ENCODE measurements at places on chromosomes 4 and X.

GRCh38 chr4:85774489-85774888, 299.5 kb downstream of the ARHGAP24 start:
- no peak for DNase-seq

GRCh38 chrX:153537080-153537479, 19.6 kb downstream of the ATP2B3 start:
- DNase-seq = no peak

- peak; percentile 78 for DNase-seq
These were observed 23.6 kb upstream of the TBC1D14 start for GRCh38 chr4:6885953-6886557.

- DNase-seq = no peak
These were observed 113.0 kb downstream of the DHRSX start for GRCh38 chrX:2387614-2388239.

- DNase-seq = no peak
These were observed 494.6 kb upstream of the ATOH1 start for GRCh38 chr4:93334003-93334402.

DNA sequence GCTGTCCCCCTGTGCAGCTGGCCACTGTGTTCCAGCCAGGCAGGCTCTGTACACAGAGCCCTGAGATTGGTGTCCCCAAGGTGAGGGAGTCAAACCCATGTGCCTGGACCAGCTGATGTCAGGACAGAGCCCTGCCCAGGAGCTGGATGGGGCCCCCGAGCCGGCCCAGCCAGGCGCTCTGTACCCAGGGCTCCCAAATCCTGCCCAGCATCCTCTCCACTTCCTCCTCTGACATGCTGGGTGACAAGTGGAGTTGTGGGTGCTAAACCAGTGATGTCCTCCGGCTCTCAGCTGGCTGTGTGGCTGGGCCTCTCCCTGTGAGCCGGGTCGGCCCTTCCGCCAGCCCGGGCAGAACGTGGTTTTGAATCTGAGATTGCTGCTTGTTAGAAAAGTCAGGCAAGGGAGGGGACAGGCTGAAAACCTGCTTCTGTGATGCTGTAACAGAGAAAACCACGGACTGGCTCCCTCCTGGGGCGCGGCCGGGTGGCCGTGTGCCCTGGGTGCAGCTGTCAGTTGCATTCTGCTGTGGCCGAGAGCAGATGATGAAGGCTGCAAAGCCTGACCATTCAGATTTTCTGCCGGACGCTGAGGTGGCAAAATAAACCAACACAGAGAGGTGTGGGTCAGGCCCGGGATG, 7.9 kb upstream of the CPLX1 start:
- DNase-seq = no peak

- DNase-seq = no peak
These were observed 146.8 kb upstream of the NALF2 start for GRCh38 chrX:69357317-69357716.

- no peak for DNase-seq
These were observed 49.1 kb upstream of the RBPJ start for GRCh38 chr4:26271703-26272102.

- DNase-seq = no peak
These were observed 257.1 kb downstream of the BCOR start for GRCh38 chrX:39840581-39841093.

GRCh38 chr4:80266902-80267380, 477 bp downstream of the FGF5 start:
- no peak for DNase-seq

GRCh38 chr4:185787926-185788679, 23.9 kb downstream of the SORBS2 start:
- no peak for DNase-seq

- peak; percentile 12 for DNase-seq
These were observed 143.1 kb downstream of the ARSF start for GRCh38 chrX:3184176-3184930.

DNA sequence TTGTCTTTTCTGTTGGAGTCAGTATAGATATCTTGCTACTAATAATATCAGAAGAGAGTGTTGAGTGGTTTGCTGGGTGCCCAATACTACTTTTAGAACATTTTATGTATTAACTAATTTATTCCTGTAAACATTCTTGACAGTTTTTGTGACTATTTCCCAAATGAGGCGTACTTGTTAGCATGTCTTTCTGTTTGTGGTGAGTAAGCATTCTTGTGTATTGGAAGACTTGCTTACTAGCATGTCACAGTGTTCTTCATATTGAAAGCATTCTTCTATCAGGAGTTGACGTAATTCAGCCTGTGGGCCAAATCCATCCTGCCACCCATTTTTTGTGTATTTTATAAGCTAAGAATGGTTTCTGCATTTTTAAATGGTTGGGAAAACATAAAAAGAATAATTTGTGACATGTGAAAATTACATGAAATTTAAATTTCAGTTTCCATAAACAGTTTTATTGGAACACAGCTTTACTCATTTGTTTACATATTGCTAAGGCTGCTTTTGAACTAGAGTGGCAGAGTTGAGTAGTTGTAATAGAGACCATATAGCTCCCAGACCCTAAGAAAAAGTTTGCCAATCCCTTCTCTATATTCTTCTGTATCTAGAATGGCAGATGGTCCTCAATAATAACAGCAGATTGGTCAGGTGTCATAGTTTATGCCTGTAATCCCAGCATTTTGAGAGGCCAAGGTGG, 20.4 kb downstream of the REPS2 start:
- no peak for DNase-seq

- DNase-seq = no peak
These were observed 65.8 kb upstream of the GPR78 start for GRCh38 chr4:8514391-8514790.

DNA sequence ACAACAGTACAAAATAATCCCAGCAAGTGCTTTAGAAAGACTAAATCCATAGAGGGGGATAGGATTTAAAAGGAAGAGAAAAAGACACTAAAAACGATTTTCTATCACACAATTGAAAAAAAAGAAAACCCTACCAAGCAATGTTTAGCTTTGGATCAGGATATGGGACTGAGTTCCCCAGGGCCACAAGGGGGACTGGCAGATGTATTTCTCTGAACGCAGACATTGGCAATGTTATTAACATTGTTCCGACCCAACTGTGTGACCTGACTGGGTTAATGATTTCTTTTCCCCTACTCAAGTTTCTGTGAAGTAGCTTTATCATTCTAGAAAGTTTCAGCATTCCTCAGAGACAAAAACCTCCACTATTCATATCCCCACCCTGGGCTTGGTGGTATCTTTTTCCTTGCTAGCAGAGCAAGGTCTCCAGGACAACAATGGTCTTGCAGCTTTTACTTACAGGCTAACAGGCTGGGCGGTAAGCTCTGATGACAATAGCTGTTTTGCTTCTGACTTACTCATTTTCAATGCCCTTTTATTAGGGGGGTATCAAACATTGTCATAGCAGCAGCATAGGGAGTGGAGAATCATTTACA, 25.8 kb downstream of the SLC7A11 start:
- no peak for DNase-seq

DNA sequence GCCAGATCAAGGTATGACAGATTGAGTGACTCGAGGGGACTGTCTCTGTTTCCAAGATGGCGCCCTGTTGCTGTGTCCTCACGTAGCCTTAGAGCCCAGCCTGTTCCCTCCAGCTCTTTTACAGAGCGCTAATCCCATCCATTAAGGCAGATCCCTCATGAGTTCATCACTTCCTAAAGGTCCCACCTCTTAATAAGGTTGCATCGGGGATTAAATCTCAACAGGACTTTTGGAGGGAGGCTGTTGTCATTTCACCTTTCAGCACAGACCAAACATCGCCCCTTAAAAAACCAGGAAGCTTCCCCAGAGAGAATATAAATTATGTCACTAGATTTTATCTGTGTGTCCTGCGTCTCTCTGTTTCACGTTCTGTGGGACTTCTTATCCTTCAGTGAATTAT, 32.6 kb upstream of the DHRSX start:
- DNase-seq = no peak

- DNase-seq = no peak
These were observed 869.4 kb upstream of the FRG1 start for GRCh38 chr4:189071241-189071640.

GRCh38 chr4:100286636-100287035, 96.4 kb upstream of the DDIT4L start:
- no peak for DNase-seq

- DNase-seq = no peak
These were observed 10.7 kb downstream of the SEPTIN6 start for GRCh38 chrX:119682019-119682989.

DNA sequence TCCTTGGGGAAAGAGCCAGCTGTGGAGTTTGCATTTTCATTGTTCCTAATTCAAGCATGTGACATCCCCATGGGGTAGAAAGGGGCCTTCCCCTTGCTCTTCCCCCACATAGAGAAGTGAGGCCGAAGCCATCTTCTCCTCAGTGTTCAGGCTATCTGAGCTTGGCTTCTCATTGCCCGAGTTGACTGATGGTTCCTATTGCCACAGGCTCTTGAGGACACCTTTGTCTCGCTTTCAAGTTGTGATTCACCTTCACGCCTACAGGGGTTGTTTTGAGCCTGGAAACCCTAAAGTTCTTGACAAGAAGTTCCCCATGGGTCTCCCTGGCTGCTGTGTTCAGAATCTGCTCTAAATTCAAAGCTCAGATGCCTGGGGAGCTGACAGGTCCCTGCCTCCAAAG, 25.0 kb downstream of the CCNQ start:
- DNase-seq = no peak

DNA sequence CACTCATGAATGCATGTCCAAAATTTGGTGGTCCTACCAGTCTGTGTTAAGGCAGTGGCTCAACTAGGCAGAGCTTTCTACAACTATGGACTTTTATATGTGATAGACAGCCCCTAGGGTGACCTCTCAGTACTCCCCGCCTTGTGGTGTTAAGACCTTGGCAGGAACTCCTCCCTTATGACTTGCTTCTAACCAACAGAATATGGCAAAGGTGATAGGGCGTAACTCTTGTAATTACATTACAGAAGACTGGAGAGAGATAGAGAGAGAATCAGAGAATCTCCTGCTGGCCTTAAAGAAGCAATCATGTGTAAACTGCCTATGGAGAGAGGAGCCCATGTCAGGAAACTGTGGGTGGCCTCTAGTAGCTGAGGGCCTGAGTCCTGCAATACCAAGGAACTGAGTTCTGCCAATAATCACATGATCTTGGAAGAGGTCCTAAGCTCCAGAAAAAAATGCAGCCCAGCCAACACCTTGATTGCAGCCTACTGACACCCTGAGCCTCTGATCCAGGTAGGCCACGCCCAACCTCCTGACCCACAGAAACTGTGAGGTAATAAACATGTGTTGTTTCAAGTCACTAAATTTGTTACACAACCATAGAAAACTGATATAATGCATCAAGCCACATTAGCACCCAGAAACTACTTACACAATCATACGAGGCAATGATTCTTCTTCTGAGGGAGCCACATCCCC, 68.9 kb downstream of the INPP4B start:
- DNase-seq = no peak

DNA sequence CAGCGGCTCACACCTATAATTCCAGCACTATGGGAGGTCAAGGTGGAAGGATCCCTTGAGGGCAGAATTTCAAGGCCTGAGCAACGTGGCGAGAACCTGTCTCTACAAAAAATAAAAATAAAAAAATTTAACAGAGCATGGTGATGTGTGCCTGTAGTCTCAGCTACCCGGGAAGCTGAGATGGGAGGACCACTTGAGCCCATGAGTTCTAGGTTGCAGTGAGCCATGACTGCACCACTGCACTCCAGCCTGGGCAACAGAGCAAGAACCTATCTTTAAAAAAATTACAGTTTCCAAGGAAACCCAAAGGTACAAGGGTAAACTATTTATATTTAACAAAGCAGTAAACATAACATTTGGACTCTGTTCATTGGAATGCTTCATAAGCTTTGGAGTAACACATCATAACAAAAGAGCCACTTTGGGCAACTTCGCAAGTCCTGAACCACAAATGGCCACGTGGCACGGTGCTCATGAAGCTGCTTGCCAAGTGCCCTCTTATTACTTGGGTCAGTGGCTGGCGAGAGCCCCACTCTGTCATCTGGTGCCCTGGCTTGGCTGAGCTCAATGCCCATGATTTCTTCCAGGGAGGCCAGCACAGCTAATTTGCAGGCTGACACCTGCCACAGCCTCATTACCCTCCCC, 165.6 kb downstream of the SH3KBP1 start:
- no peak for DNase-seq

- no peak for DNase-seq
These were observed 337.3 kb upstream of the HS3ST1 start for GRCh38 chr4:11765849-11766453.

DNA sequence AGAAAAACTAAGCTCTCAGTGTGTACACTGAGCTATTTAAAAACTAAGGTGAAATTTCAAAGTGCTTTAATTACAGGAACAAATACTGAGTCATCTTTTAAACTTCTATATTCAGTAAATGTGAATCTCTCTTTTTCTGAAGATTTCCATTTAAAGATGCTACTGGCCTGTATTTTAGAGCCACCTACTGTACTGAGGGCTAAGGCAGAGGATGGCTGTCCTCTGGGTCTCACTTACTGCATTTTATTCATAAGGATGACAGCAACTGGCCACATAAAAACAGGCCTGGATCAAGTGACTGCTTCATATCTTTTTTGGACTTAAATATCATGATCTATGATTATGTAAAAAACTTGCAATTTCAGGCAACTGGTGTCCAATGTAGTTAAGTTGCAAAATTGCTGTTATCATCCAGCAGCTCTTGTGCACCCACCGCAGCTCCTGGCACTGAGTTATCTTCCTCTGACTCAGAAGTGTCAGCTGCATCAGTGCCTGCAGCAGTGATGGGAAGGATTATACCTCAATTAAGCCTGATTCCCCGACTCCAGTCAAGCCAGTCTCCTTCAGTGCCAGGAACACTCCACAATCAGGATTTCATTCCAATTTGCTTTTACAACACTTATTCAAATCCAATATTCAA, 1073.7 kb downstream of the PDHA2 start:
- DNase-seq = no peak

GRCh38 chrX:10047631-10048030, 80.5 kb downstream of the CLDN34 start:
- DNase-seq = no peak

DNA sequence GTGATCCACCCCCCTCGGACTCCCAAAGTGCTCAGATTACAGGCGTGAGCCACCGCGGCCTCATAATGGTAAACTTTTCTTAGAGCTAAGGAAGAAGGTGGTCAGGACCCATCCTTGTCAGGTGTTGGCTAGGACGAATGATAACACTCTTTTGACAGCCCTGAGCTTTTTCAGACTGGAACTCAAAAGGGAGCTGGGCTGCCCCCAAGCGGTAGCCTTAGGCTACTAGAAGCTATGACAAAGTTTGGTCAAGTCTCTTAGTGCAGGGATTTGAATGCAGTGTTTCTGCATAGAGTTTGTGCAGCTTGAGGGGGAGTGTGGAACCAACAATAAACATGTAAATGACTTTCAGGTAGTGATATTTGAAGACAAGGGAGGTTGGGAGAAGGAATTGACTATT, 11.8 kb upstream of the HSD17B10 start:
- DNase-seq = peak; percentile 50
